ENCODE measurements at places on chromosomes 2 and 18.

DNA sequence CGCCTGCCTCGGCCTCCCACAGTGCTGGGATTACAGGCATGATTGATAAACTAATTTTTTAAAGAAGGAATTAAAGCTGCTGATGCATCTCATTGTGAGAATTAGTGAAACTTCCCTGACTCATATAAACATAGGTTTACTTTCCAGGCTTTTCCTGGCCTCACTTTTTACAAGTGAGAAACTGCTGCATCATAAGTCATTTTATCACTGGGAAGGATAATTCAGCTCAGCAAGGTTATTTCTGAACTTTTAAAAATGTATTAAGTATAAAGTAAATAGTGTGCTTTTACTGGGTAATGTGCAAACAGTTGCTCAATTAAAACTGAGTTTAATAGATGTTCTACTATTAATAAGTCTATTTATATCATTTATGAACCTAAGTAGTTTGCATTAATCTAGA lies 1130.3 kb upstream of the CDH2 start:
- no peak for DNase-seq

DNA sequence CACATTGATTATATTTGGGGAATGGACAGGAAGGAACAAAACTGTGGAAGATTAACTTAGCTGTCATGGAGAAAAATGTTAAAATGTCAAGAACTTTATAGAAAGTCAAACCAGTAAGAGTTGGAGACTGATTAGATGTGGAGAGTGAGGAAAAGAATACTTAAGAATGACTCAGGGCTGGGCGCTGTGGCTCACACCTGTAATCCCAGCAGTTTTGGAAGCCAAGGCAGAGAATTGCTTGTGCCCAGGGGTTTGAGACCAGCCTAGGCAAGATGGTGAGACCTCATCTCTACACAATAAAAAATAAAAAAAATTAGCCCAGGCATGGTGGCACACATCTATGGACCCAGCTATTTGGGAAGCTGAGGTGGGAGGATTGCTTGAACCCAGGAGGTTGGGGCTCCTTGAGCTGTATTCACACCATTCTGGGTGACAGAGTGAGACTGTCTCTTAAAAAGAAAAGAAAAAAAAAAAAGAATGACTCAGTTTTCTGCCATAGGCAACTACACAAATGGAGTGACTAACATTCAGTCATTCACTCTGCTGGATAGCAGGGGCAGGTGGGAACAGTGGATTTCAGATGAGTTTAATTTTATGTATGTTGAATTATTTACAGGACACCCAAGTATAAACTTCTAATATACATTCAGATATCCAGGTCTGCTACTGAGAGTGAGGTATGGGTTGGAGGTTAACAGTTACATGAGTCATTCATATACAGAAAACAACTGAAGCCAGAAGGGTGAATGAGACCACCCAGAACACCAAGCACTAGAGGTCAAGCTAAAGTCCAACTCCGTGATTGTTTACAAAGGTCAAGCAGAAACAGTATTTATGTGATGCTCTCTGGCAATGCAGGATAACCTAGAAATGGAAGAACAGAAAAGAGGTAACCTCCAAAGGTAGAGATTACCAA lies 33.9 kb downstream of the ORC2 start:
- DNase-seq: no peak

DNA sequence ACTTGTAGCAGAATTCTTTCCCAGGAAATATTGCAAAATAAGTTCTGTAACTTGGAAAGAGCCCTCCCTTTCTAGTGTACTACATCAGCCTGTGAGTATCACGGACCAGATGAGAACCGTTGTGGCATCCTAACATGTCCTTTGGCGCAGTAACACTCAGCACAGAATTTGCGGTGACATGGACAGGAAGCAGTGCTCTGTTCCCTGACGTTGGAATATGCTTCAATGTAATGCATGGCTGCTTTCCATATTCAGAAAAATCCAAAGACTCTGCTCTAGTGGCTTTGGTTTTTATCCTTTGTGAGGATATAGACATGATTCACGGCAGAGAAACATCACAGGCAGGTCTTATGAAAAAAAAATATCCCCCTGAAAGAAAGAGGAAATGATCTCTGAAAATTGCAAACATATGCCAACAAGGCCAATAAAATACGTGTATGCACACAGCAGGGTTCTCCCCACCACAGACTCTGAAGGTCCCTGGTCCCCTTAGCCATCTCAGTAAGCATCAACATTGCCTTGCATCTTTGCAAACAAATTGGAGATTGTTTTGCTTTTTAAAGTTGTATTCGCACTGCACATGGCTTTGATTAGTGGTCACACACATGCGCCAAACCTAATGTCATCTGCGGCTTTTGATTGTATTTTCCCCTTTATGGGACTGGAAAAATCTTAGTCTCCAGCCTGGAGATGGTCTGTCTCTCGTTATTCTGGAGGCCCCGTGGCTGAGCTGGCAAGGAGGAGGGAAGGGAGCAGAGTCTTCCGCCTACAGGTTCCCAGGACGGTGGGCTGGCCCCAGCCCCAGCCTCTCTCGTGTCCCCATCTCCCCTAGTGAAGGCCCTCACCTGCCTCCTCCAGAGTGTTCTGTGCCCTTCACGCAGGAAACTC lies 122.9 kb downstream of the COPS8 start:
- no peak for DNase-seq

DNA sequence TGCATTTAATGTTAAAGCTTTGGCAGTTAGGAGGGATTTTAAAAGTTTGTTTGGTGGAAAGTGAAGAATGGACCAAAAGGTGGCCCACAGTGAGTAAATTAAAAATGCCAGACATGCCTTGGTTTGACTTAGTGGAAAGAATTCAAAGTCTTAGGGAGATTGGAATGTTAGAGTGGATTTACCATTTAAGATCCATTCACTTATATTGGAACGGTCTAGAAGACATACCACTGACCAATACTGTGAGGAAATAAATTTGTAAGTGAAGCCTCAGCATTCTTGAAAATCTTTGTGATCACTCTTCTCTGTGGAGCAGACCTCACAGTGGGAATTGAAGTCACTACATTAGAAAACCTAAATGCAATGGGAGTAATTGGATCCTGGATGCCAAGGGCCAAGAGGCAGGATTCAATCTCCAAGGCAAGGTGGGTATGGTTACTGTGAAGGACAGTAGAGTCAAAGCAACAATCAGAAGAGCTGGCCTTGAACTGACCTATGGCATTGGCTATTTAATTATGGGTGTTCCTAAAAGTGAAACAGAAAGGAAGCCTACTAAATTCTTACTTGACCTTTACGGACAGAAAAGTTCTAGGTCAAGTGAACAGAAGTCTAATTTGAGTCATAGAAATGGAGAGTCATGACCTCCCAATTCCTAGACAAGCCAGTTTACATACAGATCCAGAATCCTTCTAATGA lies 40.2 kb upstream of the VRK2 start:
- DNase-seq: no peak

GRCh38 chr18:34972765-34973414 lies 68.3 kb upstream of the MAPRE2 start:
- no peak for DNase-seq

- DNase-seq: no peak
Measured at GRCh38 chr18:26119246-26119645, 14.4 kb upstream of the PSMA8 start.

DNA sequence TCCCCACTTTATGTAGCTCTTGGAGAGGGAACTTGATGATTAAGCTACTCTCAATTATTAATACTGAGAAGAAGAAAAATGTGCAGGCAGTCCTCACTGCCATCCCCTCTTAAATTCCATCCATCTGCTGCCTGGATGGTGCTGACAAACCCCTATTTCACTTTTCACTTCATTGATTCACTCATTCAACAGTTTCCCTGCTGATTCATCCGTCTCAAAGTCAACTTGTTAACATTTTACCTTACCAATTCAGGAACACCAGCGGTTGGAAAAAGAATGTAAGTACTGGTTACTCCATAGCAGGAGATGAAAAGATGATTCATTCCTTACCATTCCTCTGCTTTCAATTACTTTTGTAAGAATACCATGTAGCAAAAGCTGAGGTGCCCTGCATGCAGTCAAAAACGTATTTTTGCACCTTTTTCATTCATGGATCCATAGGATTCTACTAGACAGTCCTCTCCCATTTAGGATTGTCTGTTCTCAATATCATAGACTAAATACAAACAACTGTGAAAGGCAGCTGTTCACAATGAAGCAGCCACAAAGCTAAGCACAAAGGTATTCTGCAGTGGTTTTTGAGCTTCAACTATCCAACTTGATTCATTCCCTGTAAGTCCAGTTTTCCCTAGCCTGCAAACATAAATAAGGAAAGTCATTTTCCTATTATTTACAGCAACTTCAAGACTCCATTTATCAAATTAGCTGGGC lies 262.0 kb downstream of the MREG start:
- DNase-seq: no peak

- no peak for DNase-seq
Measured at GRCh38 chr2:66228128-66228547, 206.8 kb upstream of the MEIS1 start.

DNA sequence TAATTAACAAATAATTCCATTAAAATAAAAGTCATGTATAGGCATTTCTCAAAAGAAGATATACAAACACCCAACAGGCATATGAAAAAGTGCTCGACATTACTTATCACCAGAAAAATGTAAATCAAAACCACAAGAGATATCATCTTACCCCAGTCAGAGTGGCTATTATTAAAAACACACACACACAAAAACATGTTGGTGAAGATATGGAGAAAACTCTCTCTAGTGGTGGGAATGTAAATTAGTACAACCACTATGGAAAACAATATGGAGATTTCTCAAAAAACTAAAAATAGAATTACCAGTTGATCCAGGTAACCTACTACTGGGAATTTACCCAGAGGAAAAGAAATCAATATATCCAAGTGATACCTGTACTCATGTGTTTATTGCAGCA lies 966.3 kb upstream of the POU3F3 start:
- DNase-seq: no peak

- DNase-seq: no peak
Measured at GRCh38 chr2:143132355-143132754, 3.1 kb downstream of the ARHGAP15 start.

GRCh38 chr2:209305026-209305425 lies 118.8 kb upstream of the MAP2 start:
- DNase-seq: no peak

DNA sequence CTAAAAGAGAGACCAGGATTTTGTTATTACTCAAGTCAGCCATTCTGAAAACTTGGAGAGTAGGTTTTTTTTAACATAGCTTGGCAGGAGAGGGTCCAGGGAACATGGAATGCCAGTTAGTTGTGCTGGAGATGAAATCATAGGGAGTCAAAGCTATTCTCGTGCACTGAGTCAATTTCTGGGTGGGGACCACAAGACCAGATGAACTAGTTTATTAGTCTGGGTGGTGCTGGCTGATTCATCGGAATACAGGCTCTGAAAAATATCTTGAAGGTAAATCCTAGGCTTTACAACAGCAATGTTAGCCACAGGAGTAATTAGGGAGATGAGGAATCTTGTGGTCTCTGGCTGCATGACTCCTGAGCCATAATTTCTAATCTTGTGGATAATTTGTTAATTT lies 921.4 kb downstream of the TRIB2 start:
- no peak for DNase-seq

- no peak for DNase-seq
Measured at GRCh38 chr2:68932402-68932801, 20.3 kb downstream of the GKN2 start.

DNA sequence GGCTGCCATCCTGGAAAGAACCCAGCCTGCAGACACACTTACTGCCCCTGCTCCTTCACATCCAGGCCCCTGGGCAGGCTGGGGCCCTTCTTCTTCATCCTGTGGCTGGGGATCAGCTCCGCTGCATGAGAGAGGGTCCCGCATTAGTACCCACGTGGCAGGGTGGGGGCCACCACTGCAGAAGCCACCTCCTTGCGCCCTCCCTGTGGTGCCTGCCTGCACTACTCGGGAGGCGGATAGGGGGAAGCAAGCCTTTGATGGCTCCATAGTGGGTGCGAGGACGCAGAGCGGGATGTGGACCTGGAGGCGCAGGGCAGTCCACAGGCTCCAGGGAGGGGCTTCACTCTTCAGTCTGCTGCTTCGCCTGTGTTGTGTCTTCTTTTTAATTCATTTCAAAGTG lies 46.7 kb downstream of the GPC1 start:
- no peak for DNase-seq

DNA sequence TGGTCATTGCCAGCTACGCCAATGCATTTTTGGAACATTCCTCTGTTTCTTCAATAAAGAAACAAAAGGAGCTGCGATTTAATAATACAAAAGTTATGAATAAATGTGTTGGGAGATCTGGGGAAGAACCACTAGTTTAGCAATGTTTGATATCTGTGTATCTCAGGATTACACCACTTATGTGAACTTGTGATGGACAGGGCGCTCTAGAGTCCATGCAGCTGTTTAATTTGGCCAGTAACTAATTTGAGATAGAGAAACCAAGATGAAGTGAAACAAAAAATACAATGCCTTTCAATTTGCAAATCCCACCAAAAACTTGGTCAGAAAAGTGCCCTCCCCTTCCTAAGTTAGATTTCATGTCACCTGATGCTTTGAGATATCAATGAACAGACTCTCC lies 6.8 kb upstream of the DCDC2C start:
- DNase-seq: no peak

GRCh38 chr2:119352357-119352756 lies 14.3 kb downstream of the C2orf76 start:
- DNase-seq: no peak

DNA sequence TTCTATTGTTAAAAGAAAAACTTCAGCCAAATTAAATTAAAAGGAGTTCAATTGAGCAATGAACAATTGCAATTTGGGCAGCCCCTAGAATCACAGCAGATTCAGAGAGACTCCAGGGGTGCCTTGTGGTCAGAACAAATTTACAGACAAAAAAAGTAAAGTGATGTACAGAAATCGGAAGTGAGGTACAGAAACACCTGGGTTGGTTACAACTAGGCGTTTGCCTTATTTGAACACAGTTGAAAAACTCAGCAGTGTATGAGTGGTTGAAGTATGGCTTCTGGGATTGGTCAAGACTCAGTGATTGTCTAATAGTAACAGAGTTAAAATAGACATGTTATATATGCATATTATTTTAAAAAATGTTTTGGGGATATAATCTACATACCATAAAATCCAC lies 98.5 kb upstream of the ZSWIM2 start:
- no peak for DNase-seq

DNA sequence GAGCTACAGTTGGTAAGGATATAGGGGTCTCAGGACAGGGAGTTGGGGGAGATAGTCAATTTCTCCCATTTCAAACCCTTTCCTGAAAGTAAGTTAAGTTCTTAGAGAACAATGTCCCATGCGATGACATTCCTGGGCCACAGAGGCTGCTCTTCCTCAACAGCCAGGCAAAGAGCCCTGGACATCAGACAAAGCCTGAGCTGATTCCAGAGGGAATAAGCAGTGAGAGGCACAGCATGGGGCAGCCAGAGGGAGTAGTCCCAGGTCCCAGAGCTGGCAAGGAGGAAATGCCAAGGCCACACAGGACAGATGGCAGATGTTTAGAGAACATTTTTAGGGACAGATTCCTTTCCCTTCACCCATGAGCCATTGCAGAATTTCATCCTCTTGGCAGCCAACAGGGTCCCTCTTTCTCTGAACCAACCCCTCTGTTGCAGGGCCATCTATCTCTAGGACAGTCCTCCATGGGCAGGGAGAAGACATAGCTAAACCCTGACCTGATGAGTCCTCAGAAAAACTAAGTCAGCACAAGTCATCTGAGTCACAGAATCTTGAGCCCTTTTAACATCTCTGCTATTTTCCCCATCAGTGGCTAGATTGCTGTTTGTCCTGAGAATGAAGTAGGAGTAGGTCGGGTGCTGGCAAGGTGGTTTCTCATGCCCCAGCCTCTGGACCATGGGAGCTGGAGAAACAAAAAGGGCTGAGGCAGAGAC lies 81.6 kb upstream of the STPG4 start:
- DNase-seq: no peak
